Thymus (tissue), 14 donors: ENCODE measurements at places on chromosomes 4 and X.

DNA sequence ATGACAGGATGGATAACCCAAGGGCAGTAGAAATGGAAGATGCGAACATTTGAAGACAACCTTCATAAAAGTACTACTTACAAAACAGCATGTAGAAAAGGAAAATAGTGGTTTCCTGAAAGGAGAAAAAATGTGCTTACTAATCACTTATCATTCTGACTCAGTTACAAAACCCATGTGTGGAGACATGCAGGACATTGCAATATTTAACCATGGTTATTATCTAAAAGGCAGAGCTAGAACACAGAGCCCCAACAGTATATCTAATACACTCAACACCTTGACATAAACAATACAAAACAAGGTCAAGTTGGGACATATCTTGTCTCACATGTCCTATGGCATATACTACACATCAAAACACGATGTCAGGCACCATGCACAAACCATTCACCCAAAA, 55.9 kb downstream of the EIF4E start:
- H3K4me3 ChIP-seq, result no peak overlapping the region
- H3K36me3 ChIP-seq, result peaks cover 2% of the 10 kb centered on the region
- H3K27ac ChIP-seq, result no peak overlapping the region
- no peaks in the 10 kb centered on the region for H3K27me3 ChIP-seq
- DNase-seq, result no peak
- no peaks in the 10 kb centered on the region for H3K4me1 ChIP-seq

GRCh38 chr4:74364652-74365491, at the start of gene EREG:
EREG (plus strand) TSS chr4:74365145; CDS start chr4:74365309, 164 bp downstream.
- H3K27me3 ChIP-seq, result peaks cover 2% of the 10 kb centered on the region
- peak within 1 kb of the TSS; percentile 36 for H3K4me3 ChIP-seq
- no peak for DNase-seq
- H3K27ac ChIP-seq, result no peak within 1 kb of the TSS

GRCh38 chr4:131052646-131053045, 1956.7 kb downstream of the C4orf33 start:
- no peak overlapping the region for H3K27ac ChIP-seq
- H3K4me1 ChIP-seq, result no peaks in the 10 kb centered on the region
- no peak for DNase-seq

DNA sequence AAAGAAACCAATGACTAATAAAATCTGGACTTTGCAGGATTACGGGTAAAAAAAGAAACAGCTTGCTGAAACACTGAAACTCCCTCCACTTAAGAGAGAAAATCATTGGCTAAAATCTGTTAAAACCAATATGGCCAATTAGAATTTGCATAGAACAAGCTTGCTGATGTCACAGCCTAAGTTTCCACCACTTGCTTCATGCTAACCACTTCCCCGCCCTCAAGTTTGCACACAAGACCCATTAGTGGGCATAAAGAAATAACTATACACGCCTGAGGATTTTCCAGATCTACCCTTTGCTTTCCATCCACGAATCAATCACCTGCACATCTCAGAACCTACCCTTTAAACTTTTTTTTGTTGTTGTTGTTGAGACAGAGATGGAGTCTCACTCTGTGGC, 42.7 kb upstream of the PHEX start:
- peaks cover 19% of the 10 kb centered on the region for H3K36me3 ChIP-seq
- no peak for DNase-seq

GRCh38 chr4:95142932-95143331, 385.2 kb downstream of the BMPR1B start:
- no peaks in the 10 kb centered on the region for H3K36me3 ChIP-seq
- peak overlapping the region; percentile 52 for H3K27ac ChIP-seq
- no peak overlapping the region for H3K4me3 ChIP-seq
- peak; percentile 32 for DNase-seq
- H3K4me1 ChIP-seq, result no peaks in the 10 kb centered on the region

- no peak for DNase-seq
- H3K27ac ChIP-seq, result no peak overlapping the region
- no peaks in the 10 kb centered on the region for H3K4me1 ChIP-seq
- H3K36me3 ChIP-seq, result no peaks in the 10 kb centered on the region
- H3K4me3 ChIP-seq, result no peak overlapping the region
Observed at GRCh38 chrX:119231936-119232445, 4.1 kb upstream of the PGRMC1 start.

- H3K4me1 ChIP-seq, result no peaks in the 10 kb centered on the region
- H3K36me3 ChIP-seq, result no peaks in the 10 kb centered on the region
- no peak overlapping the region for H3K27ac ChIP-seq
- DNase-seq, result no peak
Observed at GRCh38 chrX:29196501-29196900, 609.3 kb downstream of the IL1RAPL1 start.

GRCh38 chr4:106048250-106048971, 153.1 kb downstream of the NPNT start:
- no peak overlapping the region for H3K4me3 ChIP-seq
- no peaks in the 10 kb centered on the region for H3K4me1 ChIP-seq
- no peaks in the 10 kb centered on the region for H3K36me3 ChIP-seq

GRCh38 chr4:59818656-59819055, 1381.5 kb upstream of the ADGRL3 start:
- H3K36me3 ChIP-seq, result no peaks in the 10 kb centered on the region
- no peak overlapping the region for H3K27ac ChIP-seq
- no peak overlapping the region for H3K4me3 ChIP-seq
- no peak for DNase-seq
- no peaks in the 10 kb centered on the region for H3K4me1 ChIP-seq

DNA sequence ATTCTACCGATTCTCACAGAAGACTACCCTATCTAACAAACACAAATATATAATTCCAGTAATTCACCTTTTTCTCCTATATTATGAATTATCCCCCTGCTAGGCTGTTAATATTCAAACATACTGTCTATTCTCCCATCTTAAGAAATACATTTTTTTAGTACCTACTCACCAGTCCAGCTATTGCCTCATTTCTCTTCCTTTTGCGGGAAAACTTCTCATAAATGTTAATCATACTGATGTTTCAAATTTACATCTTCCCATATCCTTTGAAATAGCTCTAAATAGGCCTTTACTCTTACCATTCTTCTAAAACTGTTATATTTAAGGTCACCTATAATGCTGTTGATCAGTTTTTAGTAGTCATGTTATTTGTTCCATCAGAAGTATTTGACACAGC, 759.1 kb upstream of the SLIT2 start:
- no peaks in the 10 kb centered on the region for H3K27me3 ChIP-seq
- H3K36me3 ChIP-seq, result no peaks in the 10 kb centered on the region
- H3K4me1 ChIP-seq, result no peaks in the 10 kb centered on the region
- no peak overlapping the region for H3K4me3 ChIP-seq

DNA sequence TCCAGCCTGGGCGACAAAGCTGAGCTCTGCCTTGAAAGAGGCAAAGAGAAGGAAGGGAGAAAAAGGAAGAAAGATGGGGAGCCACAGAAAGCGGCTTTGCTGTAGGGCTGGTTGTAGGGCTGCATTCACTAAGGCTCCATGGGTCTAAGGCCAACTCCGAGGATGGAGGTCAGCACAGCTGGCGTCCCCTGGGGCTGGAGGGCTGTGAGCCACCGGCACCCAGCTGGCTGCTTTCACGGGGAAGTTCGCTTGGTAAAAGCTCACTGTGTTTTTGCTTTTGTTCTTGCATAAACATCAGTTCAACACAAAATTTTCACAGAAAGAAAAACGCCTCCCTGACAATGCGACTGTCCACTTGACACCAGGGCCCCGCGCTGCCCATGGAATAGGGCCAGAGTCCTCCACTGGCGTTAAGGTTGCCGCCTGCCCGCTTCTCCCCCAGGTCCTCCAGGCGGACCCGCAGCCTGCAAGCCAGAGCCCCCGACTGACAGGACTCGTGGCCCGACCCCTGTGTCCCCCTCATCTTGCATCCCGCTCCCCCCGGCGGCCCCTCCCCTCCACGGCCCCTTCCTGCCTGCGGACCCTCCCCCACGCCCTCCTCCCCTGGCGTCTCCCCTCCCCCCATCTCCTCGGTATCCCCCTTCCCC, 1.1 kb downstream of the RNF212 start:
- H3K4me3 ChIP-seq, result no peak overlapping the region
- H3K4me1 ChIP-seq, result no peaks in the 10 kb centered on the region
- no peak overlapping the region for H3K27ac ChIP-seq
- no peak for DNase-seq

DNA sequence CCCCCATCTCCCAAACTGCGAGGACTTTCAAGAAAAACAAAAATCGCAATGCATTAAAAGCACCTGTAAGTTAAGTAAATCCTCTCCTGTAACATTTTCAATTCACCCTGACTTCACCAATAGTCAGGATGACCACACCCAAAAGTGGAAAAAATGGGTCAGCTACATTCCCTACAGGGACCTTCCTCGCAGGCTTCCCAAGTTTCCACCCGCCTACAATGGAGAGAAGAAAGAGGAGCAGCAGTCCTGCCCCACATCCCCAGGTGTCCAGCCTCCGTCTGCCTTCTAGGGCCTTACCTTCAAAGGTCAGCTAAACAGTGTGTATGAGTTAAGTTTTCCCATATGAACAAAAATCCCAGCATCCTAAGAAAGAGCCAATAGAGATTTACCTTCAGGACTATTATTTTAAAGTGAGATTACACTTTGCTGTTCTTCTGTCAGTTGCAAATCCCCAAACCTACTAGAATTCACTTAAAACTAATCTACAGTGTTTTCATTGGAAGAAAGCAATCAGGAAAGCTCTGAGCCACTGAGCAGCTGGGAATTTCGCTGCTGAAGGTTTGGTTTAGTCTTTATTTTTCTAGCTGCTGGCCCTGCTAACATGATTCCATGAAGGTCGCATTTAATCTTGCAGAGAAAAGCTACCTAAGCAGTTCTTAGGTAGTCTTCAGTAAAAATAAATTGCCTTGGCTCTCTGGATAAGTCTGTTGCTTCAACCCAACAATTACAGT, 12.5 kb downstream of the IRF2 start:
- DNase-seq, result no peak
- H3K27me3 ChIP-seq, result no peaks in the 10 kb centered on the region
- no peak overlapping the region for H3K27ac ChIP-seq
- H3K4me1 ChIP-seq, result peaks cover 7% of the 10 kb centered on the region

DNA sequence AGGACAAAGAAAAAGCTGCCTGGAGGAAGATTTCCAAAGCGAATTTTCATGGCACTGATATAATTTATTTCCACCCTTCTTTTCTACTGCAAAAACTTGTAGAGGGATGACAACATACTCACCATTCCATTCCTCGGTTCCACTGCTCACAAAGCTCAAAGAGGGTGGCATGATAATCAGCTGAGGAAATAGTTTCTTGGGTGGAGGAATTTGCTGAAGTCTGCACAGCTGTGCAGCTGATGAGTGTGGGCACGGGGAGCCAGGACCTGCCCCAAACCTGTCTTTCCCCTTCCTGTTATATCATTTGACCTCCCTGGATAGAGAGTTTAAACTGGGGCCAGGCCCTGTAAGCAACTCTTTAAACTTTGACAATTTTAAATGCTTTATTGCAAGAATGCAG, 160.6 kb downstream of the PACRGL start:
- H3K4me1 ChIP-seq, result no peaks in the 10 kb centered on the region
- no peaks in the 10 kb centered on the region for H3K36me3 ChIP-seq
- no peak for DNase-seq
- H3K27ac ChIP-seq, result no peak overlapping the region

- H3K4me3 ChIP-seq, result no peak overlapping the region
- H3K27me3 ChIP-seq, result no peaks in the 10 kb centered on the region
- H3K4me1 ChIP-seq, result no peaks in the 10 kb centered on the region
- DNase-seq, result no peak
- H3K27ac ChIP-seq, result no peak overlapping the region
Observed at GRCh38 chr4:182738283-182739047, 178.7 kb downstream of the DCTD start.

DNA sequence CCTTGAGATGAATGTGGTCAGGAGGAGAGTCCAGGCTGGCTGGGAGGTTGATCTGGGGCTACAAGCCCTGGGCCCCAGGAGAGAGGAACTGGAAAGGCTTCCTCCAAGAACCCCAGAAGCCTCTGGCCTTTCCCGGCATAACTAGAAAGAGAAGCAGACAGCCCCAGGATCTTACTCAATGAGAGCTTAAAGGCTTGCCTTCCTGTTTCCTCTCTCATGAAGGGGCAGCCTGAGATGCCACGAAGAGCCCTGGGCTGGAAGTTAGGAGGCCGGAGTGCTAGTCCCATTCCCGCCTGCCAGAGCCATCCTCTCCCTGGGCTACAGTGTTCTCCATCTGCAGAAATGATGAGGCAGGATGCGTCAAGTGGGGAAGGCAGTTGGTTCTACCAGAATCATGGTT, 20.1 kb upstream of the XPNPEP2 start:
- H3K27me3 ChIP-seq, result no peaks in the 10 kb centered on the region
- DNase-seq, result no peak
- H3K4me3 ChIP-seq, result no peak overlapping the region
- H3K27ac ChIP-seq, result no peak overlapping the region

GRCh38 chr4:145281951-145282350, 101.6 kb upstream of the OTUD4 start:
- no peaks in the 10 kb centered on the region for H3K36me3 ChIP-seq
- H3K27ac ChIP-seq, result no peak overlapping the region
- H3K4me3 ChIP-seq, result no peak overlapping the region
- no peaks in the 10 kb centered on the region for H3K4me1 ChIP-seq
- DNase-seq, result no peak

- H3K4me3 ChIP-seq, result no peak overlapping the region
- H3K27me3 ChIP-seq, result no peaks in the 10 kb centered on the region
- H3K36me3 ChIP-seq, result no peaks in the 10 kb centered on the region
- no peak for DNase-seq
- no peaks in the 10 kb centered on the region for H3K4me1 ChIP-seq
- H3K27ac ChIP-seq, result no peak overlapping the region
Observed at GRCh38 chrX:39525758-39526157, 572.0 kb downstream of the BCOR start.

DNA sequence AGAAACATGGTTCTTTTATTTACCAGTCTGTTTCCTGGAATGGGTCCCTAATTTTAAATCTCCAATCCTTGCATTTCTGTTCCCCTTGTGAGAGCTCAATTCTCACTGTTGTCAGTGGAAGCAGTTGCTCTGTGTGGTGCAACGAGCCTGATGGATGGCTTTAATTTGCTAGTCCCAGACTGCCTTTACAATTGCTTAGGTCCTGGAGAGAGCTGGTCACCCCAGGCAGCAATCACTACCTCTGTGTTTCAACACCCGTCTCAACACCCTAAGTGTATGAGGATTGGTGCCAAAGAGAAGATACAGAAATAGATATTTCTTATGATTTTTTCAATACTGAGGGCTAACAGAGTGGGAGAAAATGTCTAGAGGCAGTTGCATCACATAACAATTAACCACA, 873.8 kb downstream of the GLUD2 start:
- no peaks in the 10 kb centered on the region for H3K4me1 ChIP-seq
- H3K4me3 ChIP-seq, result no peak overlapping the region
- H3K27me3 ChIP-seq, result no peaks in the 10 kb centered on the region
- no peak overlapping the region for H3K27ac ChIP-seq
- H3K36me3 ChIP-seq, result no peaks in the 10 kb centered on the region

- H3K27me3 ChIP-seq, result no peaks in the 10 kb centered on the region
Observed at GRCh38 chr4:73646117-73646516, 25.9 kb upstream of the RASSF6 start.

- no peak overlapping the region for H3K4me3 ChIP-seq
- H3K36me3 ChIP-seq, result peaks cover 45% of the 10 kb centered on the region
- H3K27ac ChIP-seq, result no peak overlapping the region
- no peak for DNase-seq
- H3K27me3 ChIP-seq, result no peaks in the 10 kb centered on the region
- H3K4me1 ChIP-seq, result no peaks in the 10 kb centered on the region
Observed at GRCh38 chr4:899556-899906, 32.6 kb downstream of the GAK start.
